ENCODE measurements at places on chromosomes 7 and 10. TPM values are rescaled to one million over a fixed set of nuclear protein-coding genes. Genes with fewer than 3 reads are reported as not detected.
A peak's percentile ranks its signal among the peaks of the same experiment; 100 is the strongest.

Gene CALD1
- total RNA-seq: 10.1 TPM

DNA sequence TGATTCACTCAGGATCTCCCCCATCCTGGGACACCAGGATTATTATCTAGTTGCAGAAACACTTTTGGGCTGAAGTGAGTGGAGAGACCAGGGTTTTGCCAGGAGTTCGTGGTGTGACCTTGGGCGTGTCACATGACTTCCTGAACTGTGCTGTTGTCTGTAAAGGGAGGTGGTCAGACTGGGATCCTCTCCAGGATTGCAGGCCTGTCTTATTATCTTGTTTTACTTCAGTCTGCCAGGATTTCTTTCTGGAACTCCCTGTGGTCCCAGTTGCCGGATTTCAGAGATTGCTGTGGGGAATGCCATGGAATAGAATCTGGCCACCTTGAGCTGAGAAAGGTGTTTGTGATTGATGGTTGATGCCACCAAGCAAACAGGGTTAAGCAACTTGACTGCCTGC is 35.8 kb downstream of the CRCP start:
- H3K4me1 ChIP-seq: peaks cover 19% of the 10 kb centered on the region
- no peaks in the 10 kb centered on the region for H3K27me3 ChIP-seq
- H3K36me3 ChIP-seq: peaks cover 75% of the 10 kb centered on the region
- no peak for DNase-seq
- peak overlapping the region; percentile 17 for H3K27ac ChIP-seq

DNA sequence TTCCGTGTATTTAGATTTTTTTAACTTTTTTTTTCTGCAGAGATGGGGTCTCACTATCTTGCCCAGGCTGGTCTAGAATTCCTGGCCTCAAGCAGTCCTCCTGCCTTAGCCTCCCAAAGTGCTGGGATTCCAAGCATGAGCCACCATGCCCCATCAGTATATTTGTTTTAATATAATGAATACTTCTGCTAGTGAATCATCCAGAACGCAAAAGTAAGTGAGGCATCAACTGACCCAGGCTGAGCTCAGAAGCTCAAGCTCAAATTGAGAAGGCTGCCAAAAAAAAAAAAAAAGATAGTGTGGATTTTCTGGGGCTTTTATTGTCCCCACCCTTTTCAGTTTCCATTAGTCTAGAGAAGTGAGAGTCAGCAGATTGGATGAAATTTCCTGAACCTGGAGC is 39.0 kb upstream of the TECTB start:
- H3K27ac ChIP-seq: no peak overlapping the region
- H3K27me3 ChIP-seq: no peaks in the 10 kb centered on the region
- no peak for DNase-seq

DNA sequence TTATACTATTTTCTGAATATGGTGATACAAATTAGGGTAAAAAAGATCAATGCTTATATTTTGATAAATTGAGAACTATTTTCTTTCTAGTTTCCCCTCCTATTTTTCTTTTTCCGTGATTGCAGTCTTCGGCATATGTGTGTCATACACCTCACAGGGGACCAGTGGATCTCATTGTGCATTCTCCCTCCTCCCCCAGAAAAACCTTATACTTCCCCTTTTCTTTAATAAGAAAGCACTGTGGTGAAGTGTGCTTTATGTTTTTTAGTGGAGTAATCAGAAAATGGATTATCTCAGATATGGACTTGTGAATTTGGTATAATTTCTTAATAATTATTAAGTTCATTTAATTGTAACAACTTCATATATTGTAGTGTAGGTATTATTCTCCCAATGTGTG is 72.8 kb downstream of the BICC1 start:
- no peaks in the 10 kb centered on the region for H3K36me3 ChIP-seq
- H3K27ac ChIP-seq: no peak overlapping the region
- DNase-seq: no peak
- H3K4me3 ChIP-seq: no peak overlapping the region
- H3K27me3 ChIP-seq: no peaks in the 10 kb centered on the region

DNA sequence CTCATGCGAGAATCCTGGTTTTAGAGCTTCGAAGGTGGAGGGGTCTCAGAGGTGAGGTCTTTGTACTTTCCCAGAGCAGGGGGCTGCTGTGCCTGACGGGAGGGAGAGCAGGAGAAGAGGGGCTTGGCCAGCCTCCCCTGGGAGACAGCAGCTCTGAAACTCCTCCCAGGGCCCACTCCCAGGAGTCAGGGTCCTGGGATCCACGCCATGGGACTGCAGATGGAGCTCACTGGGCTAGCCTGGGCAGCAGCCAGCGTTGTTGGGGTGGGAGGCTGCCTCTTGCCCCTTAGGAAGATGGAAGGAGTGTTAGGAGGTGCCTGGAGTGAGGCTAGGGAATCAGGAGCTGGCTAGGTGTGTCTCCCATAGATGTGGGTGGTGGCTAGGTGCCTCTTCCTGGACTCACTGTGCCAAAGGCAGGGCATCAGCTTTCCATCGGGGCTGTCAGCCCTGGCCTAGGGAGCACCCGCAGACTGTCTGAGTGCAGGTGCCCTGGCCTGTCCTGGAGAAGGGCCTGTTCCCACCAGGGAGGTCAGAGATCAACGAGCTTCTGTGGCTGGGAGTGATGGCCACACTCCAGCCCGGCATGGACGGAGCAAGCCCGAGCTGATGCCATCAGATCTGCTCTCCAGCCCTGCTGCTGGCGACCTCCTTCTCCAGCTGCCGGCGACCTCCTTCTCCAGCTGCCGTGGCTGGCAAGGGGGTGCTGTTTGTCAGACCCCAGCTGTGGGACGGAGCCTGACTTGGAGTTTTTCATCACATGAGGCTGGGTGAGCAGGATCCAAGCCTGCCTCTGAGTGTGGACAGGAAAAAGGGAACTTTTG is 111.3 kb downstream of the PTPN20 start:
- DNase-seq: peak; percentile 7
- no peak overlapping the region for H3K4me3 ChIP-seq
- H3K27ac ChIP-seq: no peak overlapping the region
- H3K4me1 ChIP-seq: peaks cover 16% of the 10 kb centered on the region
- no peaks in the 10 kb centered on the region for H3K27me3 ChIP-seq
